Upper lobe of left lung (tissue), 6 donors: ENCODE measurements at places on chromosomes 1 and 21. TPM values are rescaled to one million over a fixed set of nuclear protein-coding genes. Genes with fewer than 3 reads are reported as not detected.

DNA sequence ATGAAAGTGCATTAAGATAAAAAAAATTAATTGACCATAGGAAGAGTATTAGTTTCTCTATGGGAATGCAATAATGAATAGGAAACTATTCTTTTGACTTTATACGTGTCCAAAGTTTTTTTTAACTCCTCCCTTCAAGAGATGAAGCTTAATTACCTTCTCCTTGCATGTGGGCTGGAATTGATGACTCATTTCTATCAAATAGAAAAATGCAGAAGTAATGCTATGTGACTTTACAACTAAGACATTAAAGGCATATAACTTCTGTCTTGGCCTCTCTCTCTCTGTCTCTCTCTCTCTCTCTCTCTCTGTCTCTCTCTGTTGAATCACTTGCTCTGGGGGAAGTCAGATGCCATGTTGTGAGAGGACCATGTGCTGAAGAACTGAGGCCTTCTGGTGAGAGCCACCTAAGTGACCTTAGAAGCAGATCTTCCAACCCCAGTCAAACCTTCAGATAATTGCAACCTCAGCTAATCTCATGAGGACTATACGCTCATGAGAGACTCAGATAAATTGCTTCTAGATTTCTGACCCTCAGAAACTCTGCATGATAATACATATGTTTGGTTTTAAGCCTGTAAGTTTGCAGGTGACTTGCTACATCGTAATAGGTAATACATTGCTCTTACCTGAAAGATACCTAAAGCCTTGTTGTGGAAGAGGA is 414.2 kb downstream of the KCNT2 start:
- H3K4me3 ChIP-seq = no peak overlapping the region
- no peak overlapping the region for H3K27ac ChIP-seq
- no peaks in the 10 kb centered on the region for H3K36me3 ChIP-seq
- no peak for DNase-seq
- H3K27me3 ChIP-seq = no peaks in the 10 kb centered on the region

DNA sequence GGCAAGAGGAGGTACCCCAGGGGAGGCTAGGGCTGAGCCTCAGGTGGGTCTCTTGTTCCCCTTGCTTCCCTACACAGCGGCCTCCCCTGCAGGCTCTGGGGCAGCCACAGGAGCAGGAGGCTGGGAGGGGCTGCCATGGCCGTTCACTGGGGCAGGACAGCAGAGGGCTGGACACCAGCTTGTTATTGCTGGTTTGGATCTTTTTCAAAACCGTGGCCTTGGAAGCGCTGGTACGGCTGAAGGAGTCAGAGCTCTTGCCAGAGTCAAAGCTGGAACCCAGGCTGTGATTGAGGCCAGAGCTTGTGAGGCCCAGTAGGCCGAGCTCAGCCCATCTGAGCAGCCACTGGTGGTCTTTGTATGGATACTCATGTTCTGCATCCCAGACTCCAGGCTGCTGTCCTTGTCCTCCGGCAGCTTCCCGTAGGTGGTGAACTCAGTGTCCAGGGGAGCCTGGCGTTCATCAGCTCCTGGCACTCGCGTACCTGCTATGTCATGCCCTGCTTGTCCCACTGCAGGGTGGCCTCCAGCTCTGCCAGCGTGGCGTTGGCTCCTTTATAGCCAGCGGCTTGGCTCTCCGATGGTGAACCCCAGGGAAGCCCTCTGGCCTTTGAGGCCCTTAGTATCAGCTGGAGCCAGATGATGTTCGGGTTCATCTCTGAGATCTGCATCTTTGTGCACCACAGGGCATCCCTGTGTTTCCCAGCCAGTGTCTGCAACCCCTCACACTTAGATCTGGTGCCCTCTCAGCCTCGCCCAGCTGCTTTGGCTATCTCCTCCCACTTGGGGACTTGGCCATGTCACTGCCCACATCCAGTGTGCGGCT is 40.3 kb upstream of the THEM4 start:
- H3K27ac ChIP-seq = no peak overlapping the region
- H3K4me1 ChIP-seq = peaks cover 25% of the 10 kb centered on the region
- no peaks in the 10 kb centered on the region for H3K27me3 ChIP-seq
- no peak overlapping the region for H3K4me3 ChIP-seq
- no peak for DNase-seq

The NCAM2 gene
- 2.0 TPM for total RNA-seq

DNA sequence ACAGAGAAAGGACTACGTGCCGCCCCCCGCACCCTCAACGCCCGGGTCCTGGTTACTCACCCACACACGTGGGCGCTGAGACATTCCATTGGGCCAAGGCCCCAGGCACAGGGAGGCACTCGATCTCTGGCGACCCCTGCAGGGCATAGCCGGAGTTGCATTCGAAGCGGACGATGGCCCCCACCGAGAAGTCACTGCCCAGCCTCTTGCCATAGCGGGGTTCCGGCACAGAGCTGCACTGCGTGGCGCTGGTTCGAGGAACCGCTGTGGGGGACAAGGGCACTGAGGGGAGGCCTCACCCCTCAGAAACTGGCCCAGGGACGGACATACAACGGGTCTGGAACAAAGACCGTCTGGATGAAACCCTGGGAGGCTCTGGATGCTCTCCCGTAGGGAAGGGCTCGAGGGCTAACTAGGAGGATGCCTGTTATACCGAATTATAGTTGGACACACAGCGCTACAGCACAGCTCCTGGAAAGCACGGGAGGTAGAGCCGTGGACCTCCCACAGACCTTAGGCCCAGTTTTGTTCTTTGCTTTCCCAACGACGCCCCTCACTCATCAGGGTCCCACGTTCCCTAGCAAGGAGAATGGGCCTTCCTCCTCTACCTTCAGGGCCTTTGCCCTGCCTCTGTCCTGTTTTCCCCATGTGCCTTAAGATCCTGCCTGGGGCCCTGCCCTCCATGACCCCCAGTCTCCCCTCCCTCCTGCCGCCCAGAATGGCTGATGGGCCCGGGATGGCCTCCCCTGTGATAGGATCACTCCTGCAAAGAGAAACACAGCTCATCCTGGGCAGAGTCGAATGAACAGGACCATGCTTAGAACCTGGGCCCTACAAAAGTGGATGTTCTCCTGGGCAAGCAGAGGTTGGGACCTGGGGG is 152.8 kb downstream of the ZSCAN20 start:
- no peak overlapping the region for H3K4me3 ChIP-seq
- H3K36me3 ChIP-seq = no peaks in the 10 kb centered on the region
- H3K27me3 ChIP-seq = no peaks in the 10 kb centered on the region
- no peak overlapping the region for H3K27ac ChIP-seq
- H3K4me1 ChIP-seq = no peaks in the 10 kb centered on the region

GRCh38 chr1:182656842-182657397 is 27.5 kb downstream of the RGS8 start:
- H3K27me3 ChIP-seq = no peaks in the 10 kb centered on the region
- H3K27ac ChIP-seq = no peak overlapping the region
- H3K4me1 ChIP-seq = no peaks in the 10 kb centered on the region
- no peaks in the 10 kb centered on the region for H3K36me3 ChIP-seq
- no peak overlapping the region for H3K4me3 ChIP-seq

The MYCL gene
- 5.9 TPM for total RNA-seq

The UBL4B gene
- not detected for total RNA-seq
